ENCODE measurements at places on chromosomes 16 and 17. TPM values are rescaled to one million over a fixed set of nuclear protein-coding genes. Genes with fewer than 3 reads are reported as not detected.

DNA sequence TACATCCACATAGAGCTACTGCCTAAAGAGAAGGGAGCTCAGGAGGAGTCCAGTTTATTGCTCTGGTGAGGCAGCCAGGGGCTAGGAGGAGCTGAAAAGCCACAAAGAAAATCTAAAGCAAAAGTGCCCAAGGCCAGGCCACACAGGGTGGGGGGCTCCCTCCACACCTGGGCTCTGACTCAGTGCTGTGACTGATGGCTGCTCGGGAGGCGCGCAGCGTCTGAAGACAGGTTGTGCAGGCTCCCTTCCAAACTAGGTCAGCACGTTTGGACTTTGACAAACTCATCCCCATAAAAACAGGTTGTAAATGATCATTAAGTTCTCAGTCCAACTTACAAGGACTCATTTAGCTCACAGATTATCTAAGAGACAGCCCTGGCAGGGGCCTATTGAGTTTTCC lies 22.2 kb upstream of the LCMT1 start:
- H3K4me3 ChIP-seq, result no peak overlapping the region
- H3K27me3 ChIP-seq, result no peaks in the 10 kb centered on the region
- H3K27ac ChIP-seq, result no peak overlapping the region
- no peaks in the 10 kb centered on the region for H3K36me3 ChIP-seq

DNA sequence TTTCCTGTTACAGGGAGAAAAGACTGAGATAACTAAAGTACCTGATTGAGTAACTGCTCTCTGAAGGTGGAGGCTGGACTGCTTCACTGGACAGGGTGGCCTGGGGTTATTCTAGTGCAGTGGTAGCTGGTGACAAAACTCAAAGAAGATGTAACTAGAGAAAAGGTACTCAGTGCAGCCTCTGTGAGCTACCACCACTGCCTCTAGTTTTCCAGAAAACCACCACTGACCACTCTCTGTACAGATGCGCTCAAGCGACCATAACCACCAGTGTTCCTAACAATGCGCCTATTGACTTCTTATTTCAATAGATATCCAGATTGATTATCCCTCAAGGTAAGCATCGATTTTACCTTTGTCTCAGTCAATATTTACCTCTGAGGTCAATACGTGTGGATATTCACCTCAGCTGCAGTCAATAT lies 492.2 kb downstream of the WWOX start:
- H3K27ac ChIP-seq, result no peak overlapping the region
- DNase-seq, result no peak
- no peaks in the 10 kb centered on the region for H3K27me3 ChIP-seq
- no peak overlapping the region for H3K4me3 ChIP-seq

DNA sequence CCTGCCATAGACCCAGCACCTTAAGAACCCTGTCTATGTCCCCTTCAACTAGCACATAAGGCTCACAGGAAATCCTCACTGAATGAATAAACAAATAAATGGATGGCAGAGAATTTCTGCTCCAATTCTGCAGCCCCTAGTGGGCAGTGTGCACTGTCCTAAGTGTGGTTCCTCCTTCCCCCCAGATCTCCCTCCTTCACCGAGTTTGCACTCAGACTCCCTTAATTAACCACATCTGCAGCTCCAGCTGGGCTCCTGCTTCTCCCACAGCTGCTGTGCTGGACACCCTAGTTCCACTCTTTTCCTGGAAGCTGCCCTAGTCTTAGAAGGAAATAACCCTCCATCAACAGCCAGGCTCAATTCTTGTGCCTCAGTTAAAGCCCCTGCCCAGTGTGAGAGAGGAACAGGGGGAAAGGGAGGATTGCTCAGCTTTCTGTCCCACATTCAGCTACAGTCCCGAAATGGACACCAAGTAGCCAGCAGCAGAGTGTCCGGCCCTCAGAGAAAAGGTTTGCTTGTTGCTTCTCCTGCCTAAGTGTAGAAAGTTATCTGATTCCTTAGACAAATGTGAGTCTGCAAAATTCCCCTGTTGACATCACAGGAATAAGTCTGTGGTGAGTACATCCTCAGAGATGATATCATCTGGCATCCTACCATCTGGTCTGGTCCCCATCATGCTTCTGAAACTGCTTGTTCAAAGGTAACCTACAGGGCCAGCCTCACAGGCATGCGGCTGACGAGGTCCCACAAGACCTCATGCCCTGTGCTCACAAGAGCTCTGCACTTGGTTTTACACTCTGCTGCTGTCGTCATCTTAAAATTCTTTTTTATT lies 12.3 kb downstream of the LRRC3C start:
- H3K27ac ChIP-seq, result peak overlapping the region; percentile 18
- no peaks in the 10 kb centered on the region for H3K27me3 ChIP-seq
- no peak overlapping the region for H3K4me3 ChIP-seq
- no peaks in the 10 kb centered on the region for H3K36me3 ChIP-seq

GRCh38 chr16:67499106-67499505 lies 15.8 kb upstream of the AGRP start:
- H3K27me3 ChIP-seq, result no peaks in the 10 kb centered on the region
- no peak overlapping the region for H3K4me3 ChIP-seq
- no peak overlapping the region for H3K27ac ChIP-seq
- H3K36me3 ChIP-seq, result peaks cover 6% of the 10 kb centered on the region

- H3K4me3 ChIP-seq, result no peak overlapping the region
- H3K27me3 ChIP-seq, result no peaks in the 10 kb centered on the region
- H3K4me1 ChIP-seq, result no peaks in the 10 kb centered on the region
- DNase-seq, result peak; percentile 2
These were observed 236.0 kb upstream of the ELAC2 start for GRCh38 chr17:13253733-13254410.

The KRTAP4-8 gene
- total RNA-seq, result not detected

The MARVELD3 gene
- 2.4 TPM for total RNA-seq

The NPIPA2 gene
- not detected for total RNA-seq

The SLC6A2 gene
- 0.73 TPM for total RNA-seq

The ARL6IP1 gene
- 196 TPM for total RNA-seq

All from stomach (tissue), 19 donors.